ENCODE measurements at places on chromosomes 7 and 10.

DNA sequence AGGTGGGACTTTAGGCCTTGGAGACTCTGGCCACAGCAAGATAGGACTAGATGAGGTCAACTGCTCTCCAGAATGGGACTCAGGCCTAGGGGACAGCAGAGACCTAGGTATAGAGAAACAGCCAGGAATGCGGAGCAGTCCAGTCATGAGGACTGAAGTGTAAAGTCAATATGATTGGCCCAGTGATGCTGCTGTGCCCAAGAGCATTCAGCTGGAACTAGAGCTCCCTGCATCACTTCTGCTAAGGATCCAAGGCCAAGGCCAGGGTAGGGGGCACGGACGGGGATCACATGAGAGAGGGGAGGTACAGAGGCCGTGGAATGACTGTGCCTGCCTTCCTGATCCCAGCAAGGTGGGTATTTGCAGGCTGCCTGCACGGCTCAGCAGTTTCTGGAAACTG is 237.9 kb downstream of the FRMD4A start:
- no peak for DNase-seq

DNA sequence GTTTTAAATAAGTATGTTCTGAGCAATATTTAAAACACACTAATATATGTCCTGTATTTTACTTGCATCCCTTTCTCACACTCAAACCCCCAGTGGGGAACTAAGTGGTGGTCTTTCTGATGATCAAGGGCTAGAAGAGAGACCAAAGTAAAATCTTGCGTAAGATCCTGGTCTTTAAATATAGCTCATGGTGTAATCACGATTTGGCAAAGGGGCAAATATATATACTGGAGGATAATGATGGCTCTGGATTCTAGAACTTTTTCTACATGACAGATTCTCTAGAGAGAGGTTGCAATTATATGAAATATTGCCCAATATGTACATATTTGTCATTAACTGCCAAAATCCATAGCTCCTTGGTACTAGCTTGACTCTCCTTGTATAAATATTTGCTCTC is 438.3 kb downstream of the NXPH1 start:
- no peak for DNase-seq

GRCh38 chr7:132830941-132831340 is 250.9 kb downstream of the CHCHD3 start:
- no peak for DNase-seq

GRCh38 chr10:3095373-3096139 is 28.2 kb downstream of the PFKP start:
- DNase-seq = peak; percentile 39

DNA sequence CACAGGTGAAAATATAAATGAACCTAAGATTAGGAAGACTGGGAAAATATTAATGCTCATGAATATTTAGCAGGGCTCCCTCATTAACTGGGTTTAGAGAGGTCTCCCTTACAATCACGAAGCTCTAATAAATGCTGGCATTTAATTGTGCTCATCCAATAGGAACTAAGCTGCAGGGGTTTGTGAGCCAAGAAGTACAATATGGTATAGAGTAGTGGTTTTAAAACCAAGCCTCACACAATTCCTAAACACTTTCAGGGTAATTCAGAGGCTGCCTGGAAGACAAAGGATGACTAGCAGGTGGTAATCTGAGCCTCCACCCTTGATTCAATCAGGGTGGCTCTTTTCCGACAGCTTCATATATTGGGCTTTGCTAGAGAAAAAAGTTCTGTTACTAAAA is 103.3 kb downstream of the GPAM start:
- no peak for DNase-seq

Data from activated T-helper 1 cell treated with anti-CD3 and anti-CD28 coated beads, Interleukin-2, amount 50 U/mL, for 16 hours (primary cell).